CMK (cell line): ENCODE measurements at places on chromosomes 6 and 20.

- DNase-seq: no peak
Observed at GRCh38 chr6:83852528-83853177, 507 bp upstream of the RIPPLY2 start.

DNA sequence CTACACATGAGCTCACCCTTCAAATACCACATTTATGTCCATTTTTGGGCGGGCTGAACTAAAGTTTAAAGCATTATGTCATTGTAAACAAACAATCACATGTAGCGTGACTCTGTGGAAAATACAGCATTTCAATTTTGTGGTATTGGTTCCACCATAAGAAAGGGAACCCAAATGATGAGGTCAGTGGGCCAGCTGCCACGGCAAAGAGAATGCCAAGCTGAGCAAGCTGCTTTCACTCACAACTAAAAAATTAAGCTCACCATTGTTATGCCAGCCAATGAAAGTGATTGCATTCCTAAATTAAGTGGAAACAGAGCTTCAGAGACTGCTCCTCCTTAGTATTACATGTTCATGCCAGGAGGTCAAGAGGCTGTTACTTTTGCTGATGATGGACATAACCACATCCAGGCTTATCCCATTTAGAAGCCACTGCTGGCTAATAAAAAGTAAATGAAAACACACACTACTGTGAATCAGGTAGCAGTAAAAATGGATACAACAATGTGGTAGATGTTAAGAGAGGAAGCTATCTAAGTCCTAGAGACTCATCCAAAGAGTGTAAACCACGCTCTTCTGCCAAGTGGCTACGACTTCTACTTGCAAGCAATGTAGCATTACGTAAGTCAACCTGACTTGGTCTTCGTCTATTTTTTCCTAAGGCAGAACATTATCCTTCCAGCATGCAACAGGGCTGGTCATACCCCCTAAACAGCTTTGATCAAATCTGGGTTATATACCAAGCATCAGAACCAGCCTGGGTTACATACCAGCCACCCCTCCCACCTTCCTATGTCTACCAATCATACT is 164.8 kb downstream of the BACH2 start:
- no peak for DNase-seq

GRCh38 chr6:169171016-169171415 is 82.6 kb downstream of the THBS2 start:
- DNase-seq: no peak

DNA sequence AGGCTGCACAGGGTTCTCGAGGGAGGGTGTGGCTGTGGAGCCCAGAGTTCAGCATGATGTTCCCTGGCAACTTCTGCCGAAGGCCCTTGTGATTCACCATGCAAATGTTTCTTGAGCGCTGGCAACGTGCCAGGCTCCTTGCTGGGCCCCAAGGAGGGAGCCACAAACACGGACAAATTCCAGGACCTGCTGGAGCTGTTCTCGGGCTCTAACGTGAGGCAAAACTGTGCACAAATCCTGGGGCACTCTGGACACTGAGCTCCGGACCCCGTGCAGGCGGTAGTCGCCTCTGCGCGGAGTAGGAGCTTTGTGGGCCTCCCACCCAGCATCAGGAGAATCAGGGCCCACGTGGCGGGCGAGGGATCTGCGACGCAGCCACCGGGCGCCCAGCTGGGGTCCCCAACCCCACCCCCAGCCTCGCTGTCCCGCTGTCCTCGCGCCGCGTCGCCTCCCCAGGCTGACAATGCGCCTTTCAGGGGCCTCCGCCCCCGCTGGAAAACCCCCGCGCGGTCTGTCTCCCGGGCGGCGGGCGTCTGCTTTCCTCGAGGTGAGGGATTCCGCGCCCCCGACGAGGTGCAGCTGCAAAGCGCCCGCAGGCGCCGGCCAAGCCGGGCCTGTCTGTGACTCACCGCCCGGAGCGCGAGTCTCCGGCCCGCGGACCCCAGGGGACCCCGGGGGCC is 31.7 kb upstream of the SCUBE3 start:
- no peak for DNase-seq

DNA sequence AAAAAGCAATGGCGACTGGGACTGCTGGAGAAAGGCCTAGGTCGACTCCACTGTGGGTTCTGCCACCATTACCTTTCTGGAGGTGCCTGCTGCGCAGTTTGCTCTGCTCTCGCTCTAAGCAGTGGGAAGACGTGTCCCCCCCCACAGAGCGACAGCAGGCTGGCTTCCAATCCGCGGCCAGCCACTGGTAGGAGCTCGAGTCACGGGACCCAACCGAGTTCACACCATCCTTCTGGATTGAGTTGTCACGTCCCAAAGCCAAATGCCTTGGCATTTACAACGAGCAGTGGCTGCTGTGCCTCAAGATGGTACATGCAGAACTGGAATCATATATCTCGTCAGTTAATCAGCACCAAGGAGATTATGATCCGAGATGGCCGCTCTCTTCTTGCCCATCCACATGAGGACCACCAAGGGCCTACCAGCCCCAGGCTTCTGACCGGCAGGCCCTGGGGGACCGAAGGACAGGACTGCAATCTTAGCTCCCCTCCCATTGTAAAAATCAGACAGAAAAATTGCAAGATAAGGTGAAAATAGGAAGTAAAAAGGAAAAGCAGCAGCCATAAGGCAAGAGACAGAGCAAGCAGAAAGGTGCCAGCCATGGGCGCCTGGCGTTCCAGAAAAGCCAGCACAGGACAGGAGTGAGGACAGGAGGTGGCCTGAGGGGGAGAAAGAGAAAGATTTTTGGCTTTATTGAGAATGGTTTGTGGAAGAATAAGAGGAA is 74.4 kb downstream of the TRAM2 start:
- no peak for DNase-seq

GRCh38 chr6:158150701-158151100 is 17.4 kb downstream of the SERAC1 start:
- no peak for DNase-seq

- DNase-seq: no peak
Observed at GRCh38 chr20:1663917-1664316, 6.3 kb upstream of the SIRPG start.

GRCh38 chr6:97288188-97288587 is 5.2 kb upstream of the MMS22L start:
- DNase-seq: no peak

DNA sequence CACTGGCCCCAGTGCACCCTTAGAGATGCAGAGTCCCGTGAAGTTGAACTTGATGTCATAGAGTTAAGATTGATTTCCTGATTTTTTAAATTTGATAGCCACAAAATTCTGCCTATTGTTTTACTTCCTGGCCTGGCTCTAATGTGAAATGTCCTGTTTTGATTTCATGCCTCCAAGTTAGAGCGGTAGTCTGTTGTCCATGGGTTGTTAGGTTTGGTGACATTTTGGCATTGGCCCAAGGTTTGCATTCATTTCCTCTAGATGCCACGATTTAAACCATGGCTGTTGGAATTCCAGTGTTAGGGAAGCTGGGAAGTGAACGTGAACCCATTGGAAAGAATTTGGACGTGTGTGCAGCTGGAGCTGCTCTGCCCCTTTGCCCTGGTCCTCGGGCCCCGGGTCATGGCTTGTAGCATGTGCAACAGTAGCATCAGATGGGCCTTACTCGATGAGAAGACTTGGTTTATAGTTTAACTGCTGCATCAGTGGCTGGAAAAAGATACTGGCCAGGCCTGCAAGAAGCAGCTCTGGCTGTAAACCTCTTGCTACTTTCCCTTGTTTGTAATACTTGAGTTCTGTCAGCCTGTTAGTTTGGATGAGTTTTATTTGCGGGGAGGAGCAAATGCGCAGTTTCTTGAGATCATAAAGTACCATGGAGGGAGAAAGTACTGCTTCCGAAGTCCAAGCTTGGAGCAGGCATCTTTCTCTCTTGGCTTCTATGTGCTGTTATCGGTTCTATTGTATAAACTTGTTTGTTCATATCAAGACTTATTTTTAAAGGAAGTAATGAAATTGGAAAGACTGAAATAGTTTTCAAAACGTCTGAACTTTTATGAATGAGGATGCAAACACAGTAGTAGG is 121.4 kb upstream of the CLDN20 start:
- DNase-seq: no peak

- no peak for DNase-seq
Observed at GRCh38 chr20:57592263-57593092, 27.7 kb downstream of the ZBP1 start.

GRCh38 chr6:49835140-49835539 is 31.2 kb downstream of the CRISP1 start:
- DNase-seq: no peak

DNA sequence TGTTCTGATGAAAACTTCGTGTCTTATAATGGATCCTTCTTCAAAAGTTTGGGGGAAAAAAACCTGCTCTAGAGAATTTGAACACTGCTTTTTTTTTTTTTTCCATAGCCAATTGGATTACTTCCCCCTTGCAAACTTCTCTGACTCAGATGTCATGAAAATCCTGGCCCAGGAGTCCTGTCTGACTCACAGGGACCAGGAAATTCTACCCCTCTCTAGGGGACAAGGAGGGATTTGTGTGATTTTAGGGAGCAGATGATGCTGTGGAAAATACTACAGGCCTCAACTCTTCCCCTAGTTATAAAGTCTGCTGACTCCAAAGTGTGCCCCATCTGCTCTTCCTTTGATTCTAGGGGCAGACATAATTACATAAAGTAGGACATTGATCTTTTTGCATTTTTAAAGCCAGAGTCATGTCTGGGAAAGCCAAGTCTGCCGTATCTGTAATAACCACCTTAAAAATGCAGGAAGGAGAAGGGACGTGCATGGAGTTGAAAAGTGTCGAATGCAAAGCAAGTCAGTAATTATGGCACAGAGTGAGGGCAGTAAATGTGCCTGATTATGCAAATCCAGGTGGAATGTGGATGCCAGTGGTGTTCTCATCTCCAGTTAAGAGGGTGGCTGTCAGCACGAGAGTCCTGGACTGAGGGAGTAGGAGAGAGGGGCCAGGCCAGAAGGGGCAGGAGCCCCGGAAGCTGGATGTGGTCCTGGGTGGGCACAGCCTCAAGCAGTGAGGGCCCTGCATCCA is 144.3 kb upstream of the SULF2 start:
- no peak for DNase-seq
